Aorta (tissue), 5 donors: ENCODE measurements at places on chromosomes 12 and 14.

- DNase-seq = no peak
- H3K4me1 ChIP-seq = no peaks in the 10 kb centered on the region
- no peaks in the 10 kb centered on the region for H3K27me3 ChIP-seq
These were observed 9.8 kb downstream of the TTC9 start for GRCh38 chr14:70651522-70651921.

- DNase-seq = no peak
- H3K36me3 ChIP-seq = no peaks in the 10 kb centered on the region
- H3K27me3 ChIP-seq = no peaks in the 10 kb centered on the region
- no peak overlapping the region for H3K27ac ChIP-seq
- no peaks in the 10 kb centered on the region for H3K4me1 ChIP-seq
These were observed 226.0 kb downstream of the DACT1 start for GRCh38 chr14:58863661-58864345.

- DNase-seq = no peak
- H3K4me3 ChIP-seq = no peak overlapping the region
- no peaks in the 10 kb centered on the region for H3K36me3 ChIP-seq
- H3K27me3 ChIP-seq = no peaks in the 10 kb centered on the region
These were observed 251.7 kb upstream of the TBX3 start for GRCh38 chr12:114935658-114936057.

DNA sequence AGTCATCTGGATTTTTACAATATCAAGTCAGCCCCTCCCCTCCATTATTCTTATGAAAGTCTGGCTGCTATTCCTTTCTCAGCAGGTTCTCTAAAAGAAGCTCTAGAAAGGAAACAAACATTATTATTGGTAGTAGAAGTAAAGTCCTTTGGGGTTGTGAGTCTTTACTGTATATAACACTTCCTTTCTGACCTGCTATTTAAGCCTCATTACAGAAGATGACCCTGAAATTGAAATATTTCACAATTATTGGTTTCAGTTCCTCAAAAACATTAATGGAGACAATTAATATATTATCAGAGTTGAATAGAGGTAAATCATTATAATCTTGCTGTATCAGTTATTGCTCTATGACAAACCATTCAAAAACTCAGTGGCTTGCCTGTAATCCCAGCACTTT, 19.3 kb downstream of the PLEKHA5 start:
- no peak overlapping the region for H3K27ac ChIP-seq
- H3K36me3 ChIP-seq = no peaks in the 10 kb centered on the region
- peaks cover 11% of the 10 kb centered on the region for H3K4me1 ChIP-seq
- no peak for DNase-seq
- no peak overlapping the region for H3K4me3 ChIP-seq
- H3K27me3 ChIP-seq = no peaks in the 10 kb centered on the region

- H3K27me3 ChIP-seq = no peaks in the 10 kb centered on the region
- peak; percentile 61 for DNase-seq
- no peak overlapping the region for H3K27ac ChIP-seq
These were observed 28.8 kb upstream of the BEGAIN start for GRCh38 chr14:100615736-100616695.

GRCh38 chr14:34484726-34485125, 22.7 kb upstream of the SPTSSA start:
- H3K4me1 ChIP-seq = no peaks in the 10 kb centered on the region
- DNase-seq = no peak
- H3K27ac ChIP-seq = no peak overlapping the region
- no peak overlapping the region for H3K4me3 ChIP-seq
- no peaks in the 10 kb centered on the region for H3K27me3 ChIP-seq

GRCh38 chr12:72578327-72578726, 306.2 kb downstream of the TRHDE start:
- H3K4me1 ChIP-seq = no peaks in the 10 kb centered on the region
- no peak overlapping the region for H3K27ac ChIP-seq
- H3K4me3 ChIP-seq = no peak overlapping the region
- no peak for DNase-seq
- H3K27me3 ChIP-seq = no peaks in the 10 kb centered on the region
